CD4-positive, alpha-beta T cell treated with Interleukin-6 for 4 hours (primary cell): ENCODE measurements at places on chromosomes 4 and X.

DNA sequence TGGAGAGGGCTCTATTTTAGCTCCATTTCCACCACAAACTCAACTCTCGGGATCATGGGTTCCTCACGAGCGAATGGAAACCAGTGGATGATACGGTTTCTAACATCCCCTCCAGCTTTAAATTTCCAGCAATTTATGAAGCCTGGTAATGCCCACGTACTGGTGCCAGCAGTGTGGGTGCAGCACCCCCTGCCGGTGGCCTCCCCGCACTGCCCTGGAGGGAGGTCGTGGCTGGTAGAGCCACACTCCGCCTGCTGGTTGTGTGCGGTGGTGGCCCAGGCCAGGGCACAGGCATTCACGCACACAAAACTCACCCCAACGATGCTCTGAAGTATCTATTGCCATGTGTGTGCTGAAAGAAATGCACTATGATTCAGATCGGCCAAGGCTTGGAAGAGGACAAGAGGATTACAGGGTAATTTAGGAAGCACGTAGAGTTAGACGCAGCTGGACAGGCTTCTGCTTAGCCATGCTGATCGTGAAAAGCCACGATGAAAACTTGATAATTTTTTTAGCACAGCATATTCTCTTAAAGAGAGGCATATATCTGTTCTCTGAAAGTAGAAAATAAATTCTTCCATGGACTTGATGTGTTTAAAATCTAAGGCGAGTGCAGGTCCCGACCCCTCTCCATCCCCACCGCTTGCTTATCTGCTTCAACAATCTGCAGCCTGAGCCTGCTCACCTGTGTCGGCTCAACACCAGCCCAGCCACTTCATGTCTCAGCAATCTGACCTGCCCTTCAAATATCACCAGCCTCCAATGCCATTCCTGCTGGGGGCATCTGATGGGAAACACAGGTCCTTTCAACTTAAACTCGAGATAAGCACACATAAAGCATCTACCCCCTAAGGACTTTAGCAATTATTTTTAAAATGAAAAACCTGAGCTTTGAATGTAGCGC lies 59.1 kb downstream of the SCD5 start:
- DNase-seq = peak; percentile 47

GRCh38 chrX:70427365-70427764 lies 4.3 kb downstream of the GDPD2 start:
- no peak for DNase-seq

- DNase-seq = no peak
Observed at GRCh38 chrX:13252726-13253125, 67.1 kb downstream of the ATXN3L start.

DNA sequence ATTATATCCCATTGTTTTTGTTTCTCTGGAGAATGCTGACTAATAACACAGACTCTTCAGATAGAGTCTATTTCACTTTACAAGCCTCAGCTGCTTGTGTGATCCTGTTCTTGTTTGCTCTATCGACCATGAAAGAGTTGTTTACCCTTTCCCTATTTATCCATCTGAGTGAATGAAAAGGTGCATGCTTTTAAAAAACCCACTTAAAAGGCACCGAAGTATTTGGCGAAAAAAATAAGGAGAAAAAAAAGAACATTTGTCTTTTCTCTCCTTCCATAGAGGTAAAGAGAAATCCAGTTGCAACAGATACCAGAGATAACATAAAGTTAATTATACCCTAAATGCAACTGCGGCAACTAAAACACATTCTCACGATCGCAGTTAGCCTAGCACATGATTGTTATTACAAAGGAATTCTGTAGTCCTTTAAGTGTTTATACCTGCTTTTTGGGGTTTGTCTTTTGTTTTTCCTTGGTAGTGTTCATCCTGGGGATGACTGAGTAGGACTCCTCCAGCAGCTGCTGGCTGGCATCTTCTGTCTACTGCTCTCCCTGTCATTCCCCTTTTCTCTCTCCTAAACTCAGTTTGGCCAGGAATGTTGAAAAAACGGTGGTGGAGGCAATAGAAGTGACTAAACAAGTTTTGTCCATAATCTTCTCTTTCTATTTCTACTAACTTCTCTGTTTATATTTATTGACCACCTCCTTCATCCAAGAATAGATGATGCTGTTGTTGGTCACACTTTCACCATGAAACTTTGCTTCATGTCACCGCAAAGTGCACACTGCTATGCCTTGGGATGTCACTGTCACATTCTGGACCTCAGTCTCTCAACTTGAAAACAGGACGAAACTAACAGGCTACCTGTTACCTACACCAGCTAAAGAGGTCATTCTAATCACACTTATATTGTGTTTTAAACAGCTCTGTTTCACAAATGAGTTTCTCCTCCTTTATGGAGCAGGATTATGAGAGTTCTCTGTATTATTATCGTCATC lies 41.9 kb upstream of the FRAS1 start:
- DNase-seq = no peak

DNA sequence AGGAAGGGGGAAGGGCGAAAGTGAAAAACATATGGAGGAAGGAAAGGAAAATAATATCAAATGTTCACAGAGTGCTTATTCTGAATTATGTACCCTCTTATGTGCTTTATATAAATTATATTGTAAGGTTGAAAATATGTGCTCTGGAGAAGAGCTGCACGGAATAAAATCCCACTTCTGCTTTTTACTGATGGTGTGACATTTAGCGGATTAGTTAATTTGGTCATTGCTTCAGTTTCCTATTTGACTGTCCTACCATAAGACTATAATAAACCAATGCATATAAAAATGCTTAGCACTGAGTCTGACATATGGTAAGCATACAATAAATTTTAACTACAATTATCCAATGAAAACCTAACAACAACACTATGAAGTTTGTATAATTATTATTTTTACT lies 86.2 kb downstream of the NPFFR2 start:
- no peak for DNase-seq

DNA sequence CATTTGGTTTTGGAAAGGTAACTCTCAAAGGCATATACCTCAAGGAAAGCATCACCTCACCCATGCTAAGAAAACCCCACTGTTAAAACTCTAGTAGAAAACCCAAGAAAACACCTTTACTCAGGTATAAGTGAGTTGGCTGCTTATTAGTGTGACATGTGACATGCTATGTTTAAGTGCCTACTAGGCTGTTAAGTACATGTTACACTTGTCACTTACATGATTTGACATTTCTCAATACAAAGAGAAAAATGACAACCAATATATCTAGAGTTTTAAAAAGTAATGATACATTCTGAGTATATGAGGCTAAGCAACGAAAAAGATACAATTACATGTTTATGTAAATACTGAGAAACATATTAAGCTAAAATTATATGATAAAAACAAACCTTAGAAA lies 1548.3 kb upstream of the TENM3 start:
- no peak for DNase-seq

GRCh38 chrX:114611018-114611619 lies 27.2 kb downstream of the HTR2C start:
- DNase-seq = peak; percentile 37

- DNase-seq = no peak
Observed at GRCh38 chr4:172857026-172857425, 311.6 kb upstream of the GALNT7 start.

GRCh38 chr4:137981277-137981676 lies 260.9 kb downstream of the SLC7A11 start:
- DNase-seq = no peak

DNA sequence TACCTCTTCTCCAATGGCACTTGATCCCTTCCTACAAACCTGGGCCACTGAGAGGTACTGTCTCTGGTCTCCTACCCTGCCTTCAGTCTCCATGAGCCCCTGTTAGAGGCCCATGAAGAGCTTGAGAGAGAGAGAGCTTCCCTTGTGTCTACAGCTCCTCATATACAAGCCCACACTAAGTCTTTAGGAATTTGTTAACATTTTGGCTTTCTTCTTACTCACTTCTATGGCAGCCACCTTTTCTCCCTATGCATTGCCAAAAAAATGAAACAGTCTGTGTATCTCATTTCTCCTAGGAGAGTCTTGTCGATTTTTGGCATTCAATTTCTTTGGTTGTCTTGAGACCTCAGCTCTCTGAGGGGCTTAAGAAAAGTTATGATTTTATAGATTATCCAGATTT lies 90.9 kb upstream of the LNX1 start:
- DNase-seq = no peak
